ENCODE measurements at places on chromosomes 2 and 18. TPM values are rescaled to one million over a fixed set of nuclear protein-coding genes. Genes with fewer than 3 reads are reported as not detected.
A peak's percentile ranks its signal among the peaks of the same experiment; 100 is the strongest.

DNA sequence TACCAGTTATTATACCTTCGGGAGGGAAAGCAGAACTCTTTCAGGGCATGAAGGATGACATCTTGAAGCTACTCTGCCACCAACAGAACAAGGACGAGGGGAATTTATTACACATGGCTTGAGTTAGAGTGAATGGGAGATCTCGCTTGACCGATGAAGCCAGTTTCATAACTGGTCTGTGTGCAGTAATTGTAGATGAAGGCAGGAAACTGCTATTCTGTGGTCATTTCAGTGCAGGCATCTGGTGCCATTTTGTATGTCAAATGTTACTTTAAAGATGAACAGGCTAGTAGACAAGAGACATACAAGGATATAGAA, 20.5 kb downstream of the GREB1 start:
- H3K4me3 ChIP-seq, result no peak overlapping the region
- no peaks in the 10 kb centered on the region for H3K36me3 ChIP-seq
- no peaks in the 10 kb centered on the region for H3K27me3 ChIP-seq
- peaks cover 47% of the 10 kb centered on the region for H3K4me1 ChIP-seq
- peak overlapping the region; percentile 45 for H3K27ac ChIP-seq

- peak; percentile 79 for DNase-seq
- H3K27ac ChIP-seq, result no peak overlapping the region
- no peak overlapping the region for H3K4me3 ChIP-seq
These were observed 212.5 kb upstream of the GULP1 start for GRCh38 chr2:188079196-188079595.

GRCh38 chr2:69188182-69188900, 175.4 kb downstream of the ANTXR1 start:
- no peak overlapping the region for H3K27ac ChIP-seq
- no peak for DNase-seq
- no peak overlapping the region for H3K4me3 ChIP-seq
- peaks cover 8% of the 10 kb centered on the region for H3K4me1 ChIP-seq
- H3K36me3 ChIP-seq, result peaks cover 10% of the 10 kb centered on the region

- H3K27ac ChIP-seq, result no peak overlapping the region
- no peaks in the 10 kb centered on the region for H3K27me3 ChIP-seq
- no peak overlapping the region for H3K4me3 ChIP-seq
- H3K36me3 ChIP-seq, result no peaks in the 10 kb centered on the region
- H3K4me1 ChIP-seq, result peaks cover 4% of the 10 kb centered on the region
These were observed 414.2 kb upstream of the CHST9 start for GRCh38 chr18:27599202-27599829.

LYPD6 gene
- total RNA-seq, result 10.7 TPM
